ENCODE measurements at places on chromosomes 11 and 22.

- no peak for DNase-seq
Measured at GRCh38 chr11:74751303-74751702, 2.7 kb downstream of the RNF169 start.

DNA sequence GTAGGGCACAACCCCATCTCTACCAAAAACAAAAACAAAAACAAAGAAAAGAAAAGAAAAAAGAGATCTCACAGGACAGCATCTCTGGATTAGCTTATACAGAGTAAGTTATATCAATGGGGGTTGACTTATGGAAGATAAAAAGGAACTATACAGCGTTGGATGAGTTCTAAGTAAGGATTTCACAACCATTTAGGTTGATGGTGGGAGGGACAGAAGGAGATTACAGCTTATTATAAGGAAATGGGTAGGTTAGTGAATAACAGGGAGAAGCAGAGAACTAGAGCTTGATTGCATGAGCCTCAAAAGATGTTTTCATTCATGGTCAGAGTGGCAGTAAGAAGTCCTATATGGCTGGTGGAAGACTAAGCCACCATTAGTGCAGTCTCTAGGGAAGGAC lies 60.3 kb downstream of the CECR2 start:
- DNase-seq, result no peak

DNA sequence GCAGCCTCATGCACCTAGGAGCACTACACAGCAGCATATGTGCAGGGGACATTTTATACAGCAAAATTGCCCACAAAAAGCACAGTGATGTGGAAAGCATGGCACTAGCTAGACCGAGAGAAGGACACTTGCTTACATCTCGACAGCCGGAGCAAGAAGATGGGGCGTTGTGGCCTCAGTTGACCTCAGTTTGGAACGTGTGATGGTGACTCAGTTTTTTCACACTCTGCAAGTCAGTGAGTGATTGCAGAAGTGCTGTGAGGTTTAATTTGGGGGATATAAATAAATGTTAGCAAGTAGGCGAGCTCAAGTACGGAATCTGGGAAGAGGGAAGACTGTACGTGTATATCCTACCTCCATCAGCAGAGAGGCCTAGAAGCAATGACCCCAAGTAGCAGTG lies 23.3 kb downstream of the LRP5 start:
- no peak for DNase-seq

- peak; percentile 76 for DNase-seq
Measured at GRCh38 chr22:42439821-42440674, 7.8 kb upstream of the NFAM1 start.

DNA sequence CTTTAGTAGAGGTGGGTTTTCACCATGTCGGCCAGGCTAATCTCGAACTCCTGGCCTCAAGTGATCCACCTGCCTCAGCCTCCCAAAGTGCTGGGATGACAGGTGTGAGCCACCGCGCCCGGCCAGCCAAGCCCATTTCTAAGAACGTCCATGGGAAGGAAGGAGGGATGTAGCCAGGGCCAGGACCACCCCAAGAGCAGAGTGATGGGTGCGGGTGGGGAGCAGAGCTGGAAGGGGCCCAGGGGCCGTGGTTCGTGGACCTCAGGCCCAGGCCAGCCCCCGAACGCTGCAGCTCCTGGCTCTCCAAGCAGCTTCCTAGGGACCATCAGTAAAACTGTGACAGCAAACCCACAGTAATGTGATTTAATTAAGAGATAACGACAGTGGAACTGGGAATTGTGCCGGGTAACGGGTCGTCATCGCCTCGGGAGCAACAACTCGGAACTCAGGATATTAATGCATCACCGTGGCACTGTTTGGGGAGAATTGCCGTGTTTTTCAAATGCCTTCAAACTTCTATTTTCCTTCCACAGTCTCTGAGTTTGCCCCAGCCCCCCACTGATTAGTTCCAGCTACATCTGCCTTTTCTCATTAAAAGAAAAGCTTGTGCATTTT lies 74.3 kb downstream of the BRD1 start:
- DNase-seq, result no peak

GRCh38 chr11:104333977-104334376 lies 170.0 kb upstream of the PDGFD start:
- DNase-seq, result no peak

- no peak for DNase-seq
Measured at GRCh38 chr22:48698618-48699017, 1129.1 kb downstream of the BRD1 start.

DNA sequence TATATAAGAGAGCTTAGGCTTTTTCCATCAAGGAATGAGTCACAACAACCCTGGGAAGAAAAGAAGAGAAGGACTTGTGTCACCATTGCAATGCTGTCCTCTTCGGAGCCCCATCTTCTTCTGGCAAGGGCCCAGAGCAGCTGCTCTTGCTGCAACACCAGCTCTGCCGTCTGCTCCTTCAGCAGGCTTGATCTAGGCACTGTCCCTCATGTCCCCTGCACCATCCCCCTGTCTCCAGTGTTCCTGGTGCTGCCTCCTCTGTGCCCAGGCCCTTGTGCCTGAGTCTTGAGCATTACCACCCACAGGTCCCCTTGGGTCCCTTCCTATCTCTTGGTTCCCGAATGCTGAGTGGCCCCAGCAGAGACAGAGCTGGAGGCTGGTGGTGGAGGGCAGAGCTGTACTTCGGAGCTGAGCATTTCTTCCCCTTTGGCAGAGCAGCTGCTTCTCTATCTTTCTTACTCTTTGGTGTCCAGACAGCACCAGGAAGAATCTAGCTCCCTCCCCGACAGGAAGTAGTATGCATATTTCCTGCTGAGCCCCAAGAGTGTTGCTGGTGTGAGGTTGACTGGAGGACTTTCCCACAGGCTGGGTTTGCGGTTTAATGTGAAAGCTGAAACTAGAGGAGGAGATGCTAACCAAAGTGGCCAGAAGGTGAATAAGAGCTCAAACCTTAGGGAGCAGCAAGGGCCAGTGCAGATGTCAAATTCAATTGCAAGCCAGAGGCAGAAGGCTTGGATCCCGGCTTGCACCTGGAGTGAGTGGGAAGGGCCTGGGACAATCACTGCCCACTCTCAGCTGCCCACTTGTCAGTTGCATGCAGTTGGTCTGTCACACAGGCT lies 27.8 kb downstream of the WEE1 start:
- no peak for DNase-seq

DNA sequence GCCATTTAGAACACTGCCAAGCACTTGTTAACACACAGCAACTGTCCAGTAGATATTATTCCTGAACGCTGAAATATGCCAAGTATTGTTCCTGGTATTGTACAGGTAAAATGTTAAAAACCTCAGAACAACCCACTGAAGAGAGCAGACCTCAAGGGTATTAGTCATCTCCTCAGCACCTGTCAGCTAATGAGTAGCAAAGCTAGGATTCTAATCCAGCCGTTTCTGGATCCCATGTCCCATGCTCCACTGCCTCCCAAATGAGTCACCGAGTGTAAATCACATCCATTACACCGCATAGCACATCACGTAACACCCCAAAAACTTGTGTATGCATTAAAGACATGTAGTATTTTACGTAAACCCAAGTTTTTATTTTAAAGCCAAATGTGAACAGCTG lies 705.4 kb upstream of the TENM4 start:
- DNase-seq, result no peak

GRCh38 chr22:40176921-40177737 lies 596 bp upstream of the TNRC6B start:
- DNase-seq, result no peak

DNA sequence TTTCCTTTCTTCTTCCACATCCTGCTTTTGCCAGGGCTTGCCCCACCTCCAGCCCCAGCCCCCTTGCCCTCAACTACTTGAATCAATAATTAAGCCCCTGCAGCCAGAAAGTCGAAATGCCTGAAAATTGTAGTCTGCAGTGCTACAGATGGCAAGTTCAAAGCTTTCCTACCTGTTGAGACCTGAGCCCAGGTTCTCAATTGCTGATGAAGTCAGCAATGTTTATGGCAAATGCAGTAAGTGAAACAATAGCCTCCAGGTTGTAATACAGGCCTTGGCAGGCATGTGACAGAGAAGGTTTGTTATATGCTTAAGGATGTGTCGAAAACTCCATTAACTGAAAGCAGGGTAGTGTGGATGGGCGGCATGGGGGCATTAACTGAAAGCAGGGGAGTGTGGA lies 181.1 kb upstream of the SESN3 start:
- no peak for DNase-seq

DNA sequence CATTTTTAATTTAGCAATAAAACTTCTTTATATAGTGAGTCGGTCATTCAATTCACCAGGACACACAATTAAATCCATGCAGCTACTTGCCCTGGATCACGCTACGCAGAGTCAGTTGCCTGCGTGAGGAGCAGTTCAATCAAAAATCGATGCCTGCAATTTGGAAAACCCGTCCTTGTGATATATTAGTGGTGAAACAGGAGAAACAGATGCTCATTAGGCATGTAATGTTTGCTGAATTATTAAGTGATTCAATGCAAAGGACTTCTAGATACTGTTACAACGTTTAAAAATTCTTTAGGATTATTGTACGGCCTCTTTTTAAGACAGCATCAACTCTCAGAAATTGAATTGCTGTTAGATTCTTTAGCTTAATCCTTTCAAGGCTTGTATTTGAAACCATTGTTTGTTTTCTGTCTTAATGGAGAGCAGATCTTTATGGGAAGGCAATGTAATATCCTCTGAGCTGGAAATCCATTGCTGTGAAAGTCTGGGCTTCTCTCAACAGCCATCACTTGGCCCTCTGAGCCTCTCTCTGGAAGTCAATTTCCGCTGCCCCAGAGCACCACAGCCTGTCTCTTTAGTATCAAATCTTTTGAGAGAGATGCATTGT lies 20.1 kb upstream of the PAMR1 start:
- DNase-seq, result no peak

GRCh38 chr11:66287211-66287888 lies 1.6 kb downstream of the YIF1A start:
- DNase-seq, result no peak
